ENCODE measurements at places on chromosomes 13 and 19.
A peak's percentile ranks its signal among the peaks of the same experiment; 100 is the strongest.

- no peak for DNase-seq
Observed at GRCh38 chr13:66491251-66491650, 738.9 kb downstream of the PCDH9 start.

- DNase-seq: no peak
Observed at GRCh38 chr19:11506101-11506555, 489 bp upstream of the ZNF653 start.

DNA sequence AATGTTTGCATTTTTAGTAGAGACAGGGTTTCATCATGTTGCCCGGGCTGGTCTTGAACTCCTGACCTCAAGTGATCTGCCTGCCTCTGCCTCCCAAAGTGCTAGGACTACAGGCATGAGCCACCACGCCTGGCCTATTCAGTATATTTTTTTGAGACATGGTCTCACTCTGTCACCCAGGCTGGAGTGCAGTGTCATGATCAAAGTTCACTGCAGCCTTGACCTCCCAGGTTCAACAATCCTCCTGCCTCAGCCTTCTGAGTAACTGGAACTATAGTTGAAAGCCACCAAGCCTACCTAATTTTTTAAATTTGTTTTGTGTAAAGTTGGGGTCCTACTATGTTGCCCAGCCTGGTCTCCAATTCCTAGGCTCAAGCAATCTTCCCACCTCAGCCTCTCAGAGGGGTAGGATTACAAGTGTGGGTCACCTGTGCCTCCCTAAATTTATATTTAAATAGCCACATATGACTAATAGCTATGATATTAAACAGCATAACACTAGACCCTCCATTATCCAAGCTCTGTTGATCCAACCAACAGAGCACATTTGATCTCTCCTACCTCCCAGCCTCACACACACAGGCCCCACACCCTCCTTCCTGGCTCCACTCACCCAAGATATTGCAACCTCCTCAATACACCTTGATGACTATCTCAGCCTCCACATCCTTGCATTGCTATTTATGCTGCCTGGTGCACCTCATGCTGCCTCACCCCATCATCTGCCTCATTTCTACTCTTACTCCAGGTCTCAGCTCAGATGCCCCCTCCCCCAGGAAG is 2.1 kb upstream of the CEACAM19 start:
- no peak for DNase-seq

- peak; percentile 4 for DNase-seq
Observed at GRCh38 chr13:27375686-27376326, 48.6 kb upstream of the GTF3A start.

GRCh38 chr19:4396949-4397783 is 3.2 kb downstream of the SH3GL1 start:
- no peak for DNase-seq

DNA sequence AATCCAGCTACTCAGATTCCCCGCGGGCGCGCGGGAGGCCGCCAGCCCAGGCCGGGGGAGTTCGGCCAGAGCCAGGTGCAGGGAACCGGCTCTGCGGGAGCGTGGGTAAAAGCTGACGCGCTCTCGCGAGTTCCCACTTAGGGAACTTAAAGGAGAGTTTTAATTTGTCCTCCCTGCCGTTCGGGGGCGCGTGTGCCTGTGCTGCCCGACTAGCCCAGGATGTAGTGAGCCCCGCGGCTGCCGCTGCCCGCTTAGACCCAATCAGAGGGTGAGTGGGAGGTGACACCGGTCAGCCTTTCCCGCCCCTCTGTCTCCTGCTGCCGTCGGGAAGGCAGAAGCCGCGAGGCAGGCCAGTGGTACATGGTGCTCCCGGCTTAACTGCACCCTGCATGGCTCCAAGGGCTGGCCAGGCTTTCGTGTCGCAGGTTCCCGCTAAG is 36.0 kb upstream of the NEK3 start:
- no peak for DNase-seq

DNA sequence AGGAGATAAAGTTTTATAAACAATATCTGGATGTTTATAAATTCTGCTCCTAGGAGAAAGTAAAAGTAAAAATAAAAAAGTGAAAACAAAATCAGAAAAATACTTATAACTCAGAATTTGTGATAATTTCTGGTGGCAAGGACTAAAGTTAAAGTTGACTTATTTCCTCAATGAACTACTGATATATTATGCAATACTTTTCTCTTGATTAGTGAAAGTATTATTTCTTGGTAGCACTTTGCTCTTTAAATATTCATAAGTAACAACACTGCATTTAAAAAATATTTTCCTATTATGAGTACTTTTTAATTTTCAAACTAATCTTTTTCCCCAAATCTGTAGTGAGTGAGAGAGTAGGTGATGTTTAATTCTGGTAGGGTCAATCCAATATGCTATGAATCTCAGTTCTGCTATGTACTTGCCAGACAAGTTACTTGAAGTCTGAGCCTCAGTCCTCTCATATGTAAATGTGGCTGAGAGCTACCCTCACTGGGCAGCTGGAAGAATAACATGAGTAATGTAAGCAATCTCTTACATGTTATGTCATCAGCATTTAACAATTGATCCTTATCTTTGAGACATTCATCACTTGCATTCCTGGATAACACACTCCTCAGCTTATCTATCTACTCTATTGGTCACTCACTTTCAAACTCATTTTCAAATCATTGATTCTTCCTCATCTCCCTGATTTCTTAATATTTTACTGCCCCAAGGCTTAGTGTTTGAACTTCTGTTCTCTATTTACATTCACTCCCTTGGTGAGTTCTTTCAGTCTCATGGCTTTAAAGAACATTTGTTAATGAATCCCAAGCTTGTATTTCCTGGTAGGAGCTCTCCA is 239.0 kb downstream of the RGCC start:
- peak; percentile 79 for DNase-seq

- DNase-seq: no peak
Observed at GRCh38 chr13:101941095-101941783, 460.6 kb downstream of the FGF14 start.

DNA sequence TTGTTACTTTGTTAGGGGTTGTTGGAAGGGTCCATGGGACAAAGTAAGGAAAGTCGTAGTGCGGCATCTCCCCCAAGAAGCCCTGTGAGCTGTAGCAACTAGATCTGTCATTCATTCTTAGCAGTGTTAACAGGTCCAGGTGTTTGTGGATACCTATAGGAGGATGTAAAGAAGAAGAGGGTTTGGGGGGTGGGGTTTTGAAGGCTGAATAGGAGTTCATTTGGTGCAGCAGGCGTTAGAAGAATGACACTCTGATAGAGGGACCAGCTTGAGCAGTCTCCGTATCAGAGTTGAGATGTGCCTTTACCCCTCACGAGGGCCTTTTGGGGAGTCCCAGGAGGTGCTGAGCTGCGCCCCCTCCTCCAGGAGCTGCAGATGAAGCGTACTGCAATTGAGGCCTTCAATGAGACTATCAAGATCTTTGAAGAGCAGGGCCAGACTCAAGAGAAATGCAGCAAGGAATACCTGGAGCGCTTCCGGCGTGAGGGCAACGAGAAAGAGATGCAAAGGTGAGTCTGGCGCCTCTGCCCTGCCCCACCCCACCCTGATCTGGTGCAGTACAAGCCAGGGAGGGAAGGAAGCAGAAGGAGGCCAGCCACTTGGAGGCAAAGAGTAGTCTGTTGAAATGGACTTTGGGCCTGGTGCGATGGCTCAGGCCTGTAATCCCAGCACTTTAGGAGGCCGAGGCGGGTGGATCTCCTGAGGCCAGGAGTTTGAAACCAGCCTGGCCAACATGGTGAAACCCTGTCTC is 7.6 kb upstream of the IFI30 start:
- DNase-seq: no peak

- no peak for DNase-seq
Observed at GRCh38 chr19:30488191-30488590, 116.0 kb downstream of the ZNF536 start.

GRCh38 chr19:28553764-28554163 is 659.2 kb downstream of the UQCRFS1 start:
- no peak for DNase-seq

GRCh38 chr19:5145521-5146511 is 176.9 kb downstream of the KDM4B start:
- DNase-seq: no peak
